ENCODE measurements at places on chromosomes 16 and 17.
A peak's percentile ranks its signal among the peaks of the same experiment; 100 is the strongest.

DNA sequence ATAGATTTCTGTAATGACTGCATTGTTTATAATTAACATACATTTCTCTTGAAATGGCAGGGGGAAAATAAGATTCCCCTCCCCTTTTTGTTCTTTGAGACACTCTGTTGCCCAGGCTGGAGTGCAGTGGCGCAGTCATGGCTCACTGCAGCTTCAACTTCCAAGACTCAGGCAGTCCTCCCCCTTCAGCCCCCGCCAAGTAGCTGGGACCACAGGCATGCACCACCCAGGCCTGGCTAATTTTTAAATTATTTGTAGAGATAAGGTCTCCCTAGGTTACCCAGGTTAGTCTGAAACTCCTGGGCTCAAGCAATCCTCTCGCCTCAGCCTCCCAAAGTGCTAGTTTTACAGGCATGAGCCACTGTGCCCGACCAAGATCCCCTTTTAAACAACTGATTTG lies 67.7 kb downstream of the KATNIP start:
- no peak for DNase-seq

DNA sequence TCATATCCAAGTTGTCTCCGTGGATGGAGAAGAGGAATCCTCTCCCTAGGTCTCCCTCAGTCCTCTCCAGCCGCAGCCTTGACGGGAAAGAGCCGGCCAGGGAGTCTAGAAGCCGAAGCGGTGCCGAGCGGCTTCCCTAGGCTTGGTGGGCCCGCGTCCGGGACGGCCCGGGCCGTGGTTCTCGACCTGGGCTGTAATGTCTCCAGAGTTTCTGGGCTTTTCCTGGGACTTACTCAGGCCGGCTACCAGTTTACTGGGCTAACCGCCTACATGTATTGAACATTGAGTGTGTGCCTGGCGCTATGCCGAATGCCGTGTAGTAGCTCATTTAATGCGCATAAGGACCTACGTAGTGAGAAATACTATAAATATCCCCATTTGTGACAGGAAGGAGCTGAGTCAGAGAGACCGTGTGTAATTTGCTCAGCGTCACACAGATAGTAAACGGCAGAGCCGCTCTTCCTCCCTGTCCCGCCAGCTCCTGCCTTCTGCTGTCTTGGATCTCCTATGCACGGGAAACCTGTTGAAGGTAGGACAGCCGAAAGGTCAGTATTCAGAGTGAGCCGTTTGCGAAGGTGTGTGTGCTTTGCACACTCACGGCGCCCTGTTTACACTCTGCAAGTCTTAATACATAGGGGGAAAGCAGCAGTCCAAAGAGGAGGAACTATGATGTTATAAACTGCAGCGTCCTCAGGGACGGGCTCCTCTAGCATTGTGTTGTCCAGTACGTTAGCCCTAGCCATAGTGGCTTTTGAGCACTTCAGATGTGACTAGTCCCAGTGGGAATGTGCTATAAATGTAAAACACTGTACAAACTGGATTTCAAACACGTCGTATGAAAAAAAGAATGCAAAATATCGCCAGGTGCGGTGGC lies 723 bp upstream of the SPAG5 start:
- peak; percentile 44 for DNase-seq

DNA sequence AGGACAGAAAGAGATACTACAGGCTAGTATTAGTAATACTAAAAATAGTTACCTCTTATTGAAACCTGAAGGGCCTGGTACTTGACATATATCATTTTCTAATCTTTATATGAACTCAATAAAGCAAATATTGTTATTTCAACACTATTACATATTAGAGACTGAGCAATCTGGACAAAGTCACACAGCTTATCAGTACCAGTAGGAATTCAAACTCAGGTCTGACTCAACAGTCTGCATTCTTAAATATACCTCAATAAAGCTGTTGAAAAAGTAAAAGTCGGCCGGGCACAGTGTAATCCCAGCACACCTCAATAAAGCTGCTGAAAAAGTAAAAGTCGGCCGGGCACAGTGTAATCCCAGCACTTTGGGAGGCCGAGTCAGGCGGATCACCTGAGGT lies 67.4 kb downstream of the KANSL1 start:
- no peak for DNase-seq

- no peak for DNase-seq
Observed at GRCh38 chr16:66525396-66526180, 24.3 kb downstream of the TK2 start.

GRCh38 chr16:84746875-84747274 lies 47.1 kb downstream of the USP10 start:
- DNase-seq = no peak

DNA sequence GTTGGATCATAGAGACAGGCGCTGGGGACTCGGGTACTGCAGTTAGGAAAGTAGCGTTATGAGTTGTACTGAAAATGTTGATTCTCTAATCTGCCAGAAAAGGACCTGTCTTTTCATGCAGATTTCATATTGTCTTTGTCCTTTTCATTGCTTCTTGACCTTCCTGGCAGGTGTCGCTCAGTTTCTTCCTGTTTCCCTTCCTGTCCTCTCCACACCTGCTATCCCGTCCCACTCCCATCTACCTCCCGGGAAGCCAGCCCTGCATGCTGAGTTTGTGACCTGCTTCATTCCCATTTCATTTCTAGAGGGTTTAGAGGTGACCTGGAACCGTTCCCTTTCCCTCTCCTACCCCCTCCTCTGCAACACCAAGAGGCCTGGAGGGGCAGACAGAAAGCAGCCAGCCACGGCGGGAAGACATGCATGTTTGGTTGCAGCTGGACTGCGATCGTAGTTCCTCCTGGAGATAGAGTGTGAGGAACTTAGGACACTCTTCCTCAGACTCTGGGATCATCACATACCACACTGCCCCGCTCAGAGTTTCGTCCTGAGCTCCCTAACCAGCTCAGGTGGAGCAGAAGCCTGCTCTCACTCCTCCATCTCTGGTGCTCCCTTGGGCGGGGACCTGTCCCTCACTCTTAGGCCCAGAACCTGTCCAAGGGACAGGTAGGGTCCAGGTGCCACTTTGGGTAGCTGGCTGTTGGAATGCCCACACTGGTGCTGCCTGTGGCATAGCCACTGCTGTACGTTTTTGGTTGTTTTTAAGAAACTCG lies 23.9 kb upstream of the ARHGAP23 start:
- no peak for DNase-seq

DNA sequence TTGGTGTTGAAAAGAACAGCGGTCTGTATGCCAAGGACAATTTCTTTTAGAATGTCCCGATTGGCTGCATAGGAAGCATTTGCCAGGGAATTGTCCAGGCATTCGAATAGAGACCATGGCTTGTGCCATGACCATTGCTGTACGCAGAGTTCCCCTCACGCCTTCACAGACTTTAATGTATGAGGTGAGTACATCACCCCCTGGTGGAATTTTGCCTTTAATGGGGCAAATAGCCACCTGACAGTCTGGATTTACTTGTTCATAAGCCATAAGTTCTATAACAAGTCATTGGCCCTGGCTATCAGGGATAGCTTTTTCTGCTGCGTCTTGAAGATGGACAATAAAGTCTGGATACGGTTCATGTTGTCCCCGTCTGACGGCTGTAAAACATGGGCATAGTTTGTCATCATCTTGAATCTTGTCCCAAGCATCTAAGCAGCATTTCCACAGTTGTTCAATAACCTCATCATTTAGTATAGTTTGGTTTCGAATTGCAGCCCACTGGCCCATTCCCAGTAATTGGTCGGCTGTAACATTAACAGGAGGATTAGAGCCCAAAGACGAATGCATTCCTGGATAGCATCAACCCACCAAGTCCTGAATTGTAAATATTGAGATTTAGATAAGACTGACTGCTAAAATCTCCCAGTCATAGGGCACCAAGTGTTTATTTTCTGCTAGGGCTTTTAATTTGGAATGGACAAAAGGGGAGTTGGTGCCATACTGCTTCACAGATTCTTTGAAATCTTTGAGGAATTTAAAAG lies 67.7 kb upstream of the ARL4D start:
- DNase-seq = no peak

- DNase-seq = no peak
Observed at GRCh38 chr17:20089756-20090547, 80.8 kb downstream of the SPECC1 start.

DNA sequence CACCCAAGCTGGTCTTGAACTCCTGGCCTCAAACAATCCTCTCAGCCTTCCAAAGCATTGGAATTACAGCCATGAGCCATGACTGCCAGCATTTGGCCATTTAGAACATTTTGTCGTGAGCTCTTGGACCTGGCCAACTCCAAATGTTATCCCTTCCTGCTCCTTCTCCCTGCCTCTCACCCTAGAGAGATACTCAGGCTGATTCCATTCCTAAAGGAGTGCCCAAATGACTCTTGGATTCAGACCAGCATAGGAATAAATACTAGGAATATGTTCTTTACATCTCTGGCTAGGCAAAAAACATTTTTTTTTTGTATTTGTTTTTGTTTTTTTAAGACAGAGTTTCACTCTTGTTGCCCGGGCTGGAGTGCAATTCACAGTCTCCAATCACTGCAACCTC lies 15.5 kb downstream of the FZD2 start:
- no peak for DNase-seq

DNA sequence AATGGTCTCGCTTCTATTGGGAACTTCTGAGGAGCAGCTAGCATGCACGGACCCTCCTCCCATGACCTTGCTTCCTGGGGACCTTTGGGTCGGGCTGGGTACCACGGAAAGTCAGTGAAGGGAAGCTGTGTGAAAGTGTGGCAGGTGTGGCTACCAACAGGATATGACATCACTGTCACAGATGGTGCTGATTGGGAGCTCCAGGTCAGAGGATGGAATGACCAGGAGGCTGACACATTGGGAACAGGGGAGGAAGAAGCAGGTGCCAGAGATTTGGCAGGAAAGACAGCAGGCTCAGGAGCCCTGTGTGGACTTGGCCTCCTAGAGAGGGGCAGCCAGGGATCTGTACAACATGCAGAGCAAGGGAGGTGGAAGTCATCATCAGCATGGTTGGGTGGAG lies 34.0 kb downstream of the CPNE2 start:
- DNase-seq = no peak

- DNase-seq = no peak
Observed at GRCh38 chr16:11583166-11583565, 3.6 kb downstream of the LITAF start.

DNA sequence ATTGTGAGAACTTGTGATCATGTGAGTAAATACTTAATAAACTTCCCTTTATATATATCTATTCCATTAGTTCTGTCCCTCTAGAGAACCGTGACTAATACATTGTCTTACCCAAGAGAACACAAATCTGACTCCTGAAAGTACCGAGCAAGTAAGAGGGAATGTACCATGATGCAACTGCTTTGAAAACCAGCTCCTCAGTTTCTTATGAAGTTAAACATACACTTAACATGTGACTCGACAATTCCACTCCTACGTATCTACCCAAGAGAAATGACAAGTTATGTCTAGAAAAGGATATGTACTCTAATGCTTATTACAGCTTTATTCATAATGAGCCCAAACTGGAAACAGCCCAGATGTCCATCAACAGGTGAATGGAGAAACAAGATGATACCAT lies 8.8 kb upstream of the GJD3 start:
- DNase-seq = no peak

GRCh38 chr17:19717031-19717360 lies 612 bp upstream of the SLC47A2 start:
- DNase-seq = no peak

GRCh38 chr17:59221159-59221847 lies 992 bp downstream of the GDPD1 start:
- DNase-seq = no peak

- no peak for DNase-seq
Observed at GRCh38 chr16:27345201-27345600, 31.4 kb downstream of the IL4R start.

DNA sequence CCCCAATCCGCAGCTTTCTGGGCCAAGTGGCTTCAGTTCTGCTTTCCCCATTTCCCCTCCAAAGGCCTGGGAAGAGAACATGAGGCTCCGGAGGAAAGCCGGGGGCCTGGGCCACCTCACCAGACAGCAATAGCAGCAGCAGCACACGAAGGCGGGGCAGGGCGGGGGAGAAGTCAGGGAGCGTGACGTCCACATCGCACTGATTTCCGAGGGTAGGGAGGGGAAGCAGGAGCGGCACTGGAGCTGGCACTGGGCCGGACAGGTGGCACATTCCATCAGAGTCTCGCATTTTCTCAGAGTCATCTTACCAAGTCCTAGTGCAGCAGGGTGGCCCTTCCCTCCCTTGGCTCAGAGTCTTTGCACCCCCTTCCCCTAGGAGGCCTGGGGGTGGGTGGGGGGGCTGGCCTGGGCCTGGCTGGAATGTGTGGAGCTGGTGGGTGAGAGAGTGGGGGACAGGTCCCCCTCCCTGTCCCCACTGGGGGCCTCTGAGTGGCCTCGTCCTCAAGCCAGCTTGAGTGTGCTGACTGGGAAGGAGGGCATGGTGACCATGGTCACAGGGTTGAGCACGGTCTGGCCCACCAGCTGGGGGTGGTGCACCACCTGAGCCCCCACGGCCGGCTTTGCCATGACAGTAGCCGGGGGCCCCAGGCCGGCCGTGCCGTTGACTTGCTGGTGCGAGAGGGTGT lies 14.3 kb downstream of the MNT start:
- no peak for DNase-seq
